ENCODE measurements at places on chromosomes 16 and 17. TPM values are rescaled to one million over a fixed set of nuclear protein-coding genes. Genes with fewer than 3 reads are reported as not detected.

DNA sequence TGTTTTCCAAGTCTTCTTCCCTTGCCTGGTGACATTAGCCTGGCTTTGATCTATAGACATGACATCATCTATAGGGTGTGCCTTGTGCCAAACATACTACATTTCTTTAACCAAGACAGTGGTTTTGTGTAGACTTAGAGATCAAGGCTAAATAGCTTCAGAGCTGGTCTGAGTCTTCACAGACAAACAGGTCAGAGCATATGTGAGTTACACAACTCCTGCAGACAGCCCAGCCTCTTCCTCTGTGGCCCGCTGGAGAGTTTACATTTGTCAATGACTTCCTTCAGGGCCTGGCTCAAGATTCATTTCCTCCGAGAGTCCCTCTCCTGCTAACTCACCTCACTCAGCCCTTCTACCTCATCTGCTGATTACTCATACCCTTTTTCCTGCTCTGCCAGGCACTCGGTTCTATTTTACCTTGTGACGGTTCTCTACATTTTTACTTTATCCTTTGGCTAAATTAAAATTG lies 73.1 kb upstream of the TANC2 start:
- DNase-seq, result peak; percentile 88

DNA sequence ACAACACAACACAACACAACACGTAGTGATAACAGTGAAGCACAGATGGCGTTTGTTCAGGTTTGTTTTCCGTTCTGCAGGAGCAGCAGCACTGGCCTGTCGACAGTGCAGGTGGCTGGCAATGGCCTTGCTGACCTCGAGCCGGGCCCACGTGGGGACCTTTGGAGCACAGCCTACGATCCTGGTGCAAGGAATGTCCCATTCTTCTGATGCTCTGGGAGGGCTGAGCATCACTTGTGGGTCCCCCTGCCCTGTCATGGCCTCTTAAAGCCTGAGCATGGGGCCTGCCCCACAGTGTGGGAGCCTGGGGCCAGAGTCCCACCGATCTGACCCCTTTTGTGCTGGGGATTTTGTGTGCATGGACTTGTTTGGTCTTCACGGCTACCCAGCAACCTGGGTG lies 6.8 kb downstream of the MAP2K3 start:
- no peak for DNase-seq

DNA sequence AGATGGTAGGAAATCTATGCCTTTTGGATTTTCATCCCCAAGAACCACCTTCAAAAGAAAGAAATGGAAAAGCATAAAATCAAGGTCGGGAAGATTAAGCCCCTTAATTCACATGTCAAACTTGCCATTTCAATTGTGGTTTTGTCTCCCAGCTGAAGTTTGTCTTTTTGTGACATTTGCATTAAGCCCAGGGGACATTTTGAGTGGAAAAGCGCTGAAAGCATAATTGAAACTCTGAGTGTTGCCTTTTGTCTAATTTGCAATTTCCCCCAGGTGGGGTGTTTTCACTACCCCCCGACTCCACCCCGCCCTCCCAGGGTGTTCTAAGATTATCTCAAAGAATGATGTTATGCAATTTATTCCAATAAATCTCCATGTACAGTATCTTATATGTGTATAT lies 396.2 kb downstream of the CDH13 start:
- DNase-seq, result no peak

DNA sequence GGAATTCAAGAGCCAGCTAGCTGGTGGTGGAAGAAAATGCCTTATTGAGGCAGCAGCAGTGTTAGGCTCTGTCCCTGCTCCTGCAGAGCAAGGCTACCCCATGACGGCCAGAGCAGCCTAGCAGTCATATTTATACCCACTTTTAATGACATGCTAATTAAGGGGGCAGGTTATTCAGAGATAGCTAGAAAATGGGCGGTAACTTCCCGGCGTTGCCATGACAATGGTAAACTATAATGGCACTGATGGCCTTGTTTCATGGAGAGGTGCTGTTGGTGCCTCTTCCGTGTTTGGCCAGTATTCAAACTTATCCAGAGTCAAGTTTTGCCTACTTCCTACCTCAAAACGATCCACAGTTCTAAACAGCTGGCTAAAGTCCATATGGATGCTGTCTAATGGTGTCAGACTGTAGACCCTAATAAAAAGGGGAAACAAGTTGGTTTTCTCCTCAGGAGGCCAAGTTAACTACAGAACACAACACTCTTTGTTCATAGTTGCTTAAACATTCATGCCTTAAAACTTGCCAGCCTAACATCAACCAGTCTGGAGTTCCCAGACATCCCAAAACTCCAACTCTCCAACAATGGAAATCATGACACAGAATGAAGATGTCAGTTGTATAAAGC lies 3.7 kb upstream of the SCNN1B start:
- no peak for DNase-seq

GRCh38 chr17:27430882-27431491 lies 25.3 kb upstream of the KSR1 start:
- peak; percentile 59 for DNase-seq

The SLC25A39 gene
- 61.7 TPM for total RNA-seq

- peak; percentile 72 for DNase-seq
Measured at GRCh38 chr16:78376452-78376851, 277.0 kb downstream of the WWOX start.

The NPIPA3 gene
- total RNA-seq, result 0.43 TPM

The TSNAXIP1 gene
- total RNA-seq, result 0.32 TPM

- DNase-seq, result peak; percentile 64
Measured at GRCh38 chr16:57485916-57486857, at the start of gene DOK4. DOK4 (minus strand) TSS chr16:57486493; CDS start chr16:57479507, 6,986 bp downstream.

- no peak for DNase-seq
Measured at GRCh38 chr16:80887062-80887461, 82.7 kb upstream of the CDYL2 start.

Measured in fibroblast of villous mesenchyme (primary cell).